ENCODE measurements at places on chromosomes 4 and X.

DNA sequence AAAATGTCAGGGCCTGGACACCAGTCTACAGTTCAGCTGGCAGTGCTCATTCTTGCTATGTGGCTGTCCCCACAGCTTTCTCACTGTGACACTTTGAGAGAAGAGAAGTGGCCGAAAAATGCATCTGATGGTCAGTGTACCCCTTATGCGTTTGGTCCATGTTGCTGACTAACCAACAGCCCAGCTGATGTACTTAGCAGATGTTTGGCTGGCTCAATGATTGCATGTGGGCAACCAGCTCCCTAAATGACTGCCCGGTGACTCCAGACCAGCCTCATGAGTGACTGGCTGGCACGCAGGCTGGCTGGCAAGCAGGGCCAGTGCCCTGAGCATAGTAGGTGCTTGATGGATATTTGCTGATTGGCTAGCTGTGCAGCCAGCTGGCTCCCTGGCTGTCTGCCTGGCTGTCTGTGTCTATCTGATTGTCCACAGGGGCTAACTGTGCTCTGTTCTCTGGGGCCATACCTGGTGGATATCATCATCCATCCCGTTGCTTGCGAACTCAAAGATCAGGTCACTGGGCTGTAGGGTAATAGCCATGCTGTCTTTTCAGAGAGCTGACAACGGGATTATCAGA lies 29.4 kb downstream of the ELF4 start:
- no peak for DNase-seq

DNA sequence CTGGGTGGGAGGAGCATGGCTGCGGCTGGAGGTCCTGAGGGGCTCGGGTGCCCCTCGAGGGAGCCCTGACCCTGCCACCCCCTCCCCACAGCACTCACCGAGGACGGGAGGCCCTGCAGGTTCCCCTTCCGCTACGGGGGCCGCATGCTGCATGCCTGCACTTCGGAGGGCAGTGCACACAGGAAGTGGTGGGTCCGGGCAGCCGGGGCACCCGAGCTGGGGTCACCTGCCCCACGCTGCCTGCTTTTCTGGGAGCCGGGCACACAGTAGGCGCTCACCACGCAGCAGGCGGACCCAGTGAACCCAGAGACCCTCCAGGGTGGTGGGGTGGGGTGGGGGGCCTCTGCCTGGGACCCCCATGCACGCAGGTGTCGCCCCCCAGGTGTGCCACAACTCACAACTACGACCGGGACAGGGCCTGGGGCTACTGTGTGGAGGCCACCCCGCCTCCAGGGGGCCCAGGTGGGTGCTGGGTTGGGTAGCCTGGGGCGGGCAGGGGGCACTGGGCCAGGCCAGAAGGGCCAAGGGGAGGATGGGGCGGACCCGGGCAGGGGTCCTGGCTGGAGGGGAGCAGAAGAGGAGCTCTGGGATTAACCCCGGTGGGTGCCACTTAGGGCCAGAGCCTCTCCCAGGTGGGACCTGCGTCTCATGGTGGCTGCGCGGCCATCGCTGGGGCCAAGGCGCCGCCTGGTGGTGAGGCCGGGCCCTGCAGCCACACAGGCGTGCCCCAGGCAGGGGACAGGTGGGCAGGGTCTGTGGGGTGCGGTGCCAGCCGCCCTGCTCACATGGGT lies 1.4 kb downstream of the HGFAC start:
- no peak for DNase-seq

DNA sequence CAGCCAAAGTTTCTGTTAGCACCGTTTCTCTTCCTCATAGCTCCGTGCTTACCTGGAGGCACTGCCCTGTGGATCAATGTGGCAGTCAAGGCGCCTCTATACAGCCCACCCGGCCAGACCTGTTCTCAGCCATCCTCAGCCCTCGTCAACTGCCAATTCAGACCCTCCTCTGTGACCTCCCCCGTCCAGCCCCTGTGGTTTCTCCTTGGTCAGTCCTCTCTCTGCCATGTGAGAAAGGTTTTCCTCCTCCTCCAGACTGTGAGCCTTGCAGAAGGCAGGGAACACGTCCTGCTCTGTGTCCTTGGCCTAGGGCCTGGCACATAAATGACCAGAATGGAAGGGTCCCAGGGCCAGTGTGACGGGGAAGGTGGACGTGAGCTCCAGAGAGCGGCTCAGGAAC lies 174.6 kb upstream of the PSAPL1 start:
- DNase-seq: no peak

DNA sequence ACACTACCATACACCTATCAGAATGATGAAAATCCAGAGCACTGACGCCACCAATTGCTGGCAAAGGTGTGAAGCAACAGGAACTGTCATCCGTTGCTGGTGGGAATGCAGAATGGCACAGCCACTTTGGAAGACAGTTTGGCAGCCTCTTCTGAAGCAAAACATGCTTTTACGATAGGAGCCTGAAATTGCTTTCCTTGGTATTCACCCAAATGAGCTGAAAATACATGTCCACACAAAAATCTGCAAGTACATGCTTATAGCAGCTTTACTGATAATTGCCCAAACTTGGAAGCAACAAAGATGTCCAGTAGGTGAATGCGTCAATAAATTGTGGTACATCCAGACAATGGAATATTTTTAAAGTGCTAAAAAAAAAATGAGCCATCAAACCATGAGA lies 322.8 kb upstream of the FAT1 start:
- no peak for DNase-seq

DNA sequence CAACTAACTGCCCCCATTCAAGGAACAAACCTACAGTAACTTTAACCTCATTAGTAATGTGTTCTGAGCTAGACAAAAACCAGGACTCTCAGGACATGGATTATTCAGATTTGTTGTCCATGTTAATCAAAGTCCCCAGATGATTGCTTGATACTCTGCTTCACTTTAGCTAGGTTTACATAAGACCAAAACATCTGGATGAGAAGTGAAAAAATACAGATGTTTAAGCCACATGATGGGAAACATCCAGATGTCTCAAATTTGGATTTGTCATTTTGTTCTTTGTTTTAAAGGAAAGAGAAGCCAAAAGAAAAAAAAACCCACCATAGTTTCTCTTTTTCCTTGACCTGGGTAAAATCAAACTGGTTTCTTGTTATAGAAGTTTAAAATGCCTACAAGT lies 48.5 kb upstream of the NRK start:
- DNase-seq: no peak

GRCh38 chr4:112523764-112524505 lies 8.0 kb upstream of the NEUROG2 start:
- DNase-seq: peak; percentile 72

DNA sequence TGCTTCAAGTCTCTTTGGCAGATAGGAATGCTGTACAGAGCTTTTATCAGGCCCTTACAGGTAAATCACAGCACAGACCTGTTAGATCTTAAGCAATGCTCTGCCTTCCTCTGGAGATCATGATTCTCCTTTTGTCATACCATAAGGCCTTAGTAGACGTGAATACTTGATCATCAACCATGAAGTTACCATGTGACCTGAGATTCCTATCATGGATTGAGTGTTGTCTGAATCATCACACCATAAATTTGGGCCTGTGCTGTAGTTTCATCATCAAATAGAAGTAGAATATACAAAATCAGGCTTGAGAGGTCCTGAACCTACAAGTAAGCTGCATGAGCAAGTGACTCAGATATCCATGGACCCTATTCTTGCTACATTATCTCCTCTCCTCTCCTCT lies 466.8 kb upstream of the INTU start:
- no peak for DNase-seq

DNA sequence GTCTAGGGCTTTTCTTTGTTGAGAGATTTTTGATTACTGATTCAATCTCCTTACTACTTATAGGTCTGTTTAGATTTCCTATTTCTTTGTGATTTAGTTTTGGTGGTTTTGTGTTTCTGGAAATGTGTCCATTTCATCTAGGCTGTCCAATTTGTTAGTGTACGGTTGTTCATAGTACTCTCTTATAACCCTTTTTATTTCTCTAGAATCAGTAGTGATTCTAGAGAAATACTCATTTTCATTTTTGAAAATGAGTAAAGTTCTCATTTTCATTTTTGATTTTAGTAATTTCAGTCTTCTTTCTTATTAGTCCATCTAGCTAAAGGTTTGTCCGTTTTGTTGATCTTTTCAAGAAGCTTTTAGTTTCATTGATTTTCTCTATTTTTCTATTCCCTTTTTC lies 7.5 kb downstream of the IL13RA1 start:
- DNase-seq: no peak

GRCh38 chr4:48187813-48188212 lies 53.8 kb upstream of the TXK start:
- no peak for DNase-seq

DNA sequence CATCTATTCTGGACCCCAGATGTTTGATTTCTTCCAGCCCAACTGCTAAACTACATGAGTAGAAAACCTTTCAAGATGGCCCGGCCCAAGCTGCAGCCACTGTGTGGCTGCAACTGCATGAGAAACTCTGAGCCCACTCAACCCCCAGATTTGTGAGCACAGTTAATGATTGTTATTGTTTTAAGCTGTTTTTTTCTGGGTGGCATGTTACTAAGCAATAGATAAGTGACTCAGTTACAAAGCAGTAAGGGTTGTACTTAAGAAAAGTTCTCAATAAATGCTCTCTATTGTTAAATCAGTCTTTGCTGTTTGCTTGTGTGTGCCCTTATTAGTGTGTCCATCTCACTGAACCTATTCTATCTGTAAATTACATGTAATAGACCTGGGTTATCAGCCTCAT lies 51.8 kb downstream of the GC start:
- DNase-seq: no peak

- DNase-seq: no peak
Measured at GRCh38 chr4:40168070-40168469, 28.8 kb upstream of the RHOH start.

DNA sequence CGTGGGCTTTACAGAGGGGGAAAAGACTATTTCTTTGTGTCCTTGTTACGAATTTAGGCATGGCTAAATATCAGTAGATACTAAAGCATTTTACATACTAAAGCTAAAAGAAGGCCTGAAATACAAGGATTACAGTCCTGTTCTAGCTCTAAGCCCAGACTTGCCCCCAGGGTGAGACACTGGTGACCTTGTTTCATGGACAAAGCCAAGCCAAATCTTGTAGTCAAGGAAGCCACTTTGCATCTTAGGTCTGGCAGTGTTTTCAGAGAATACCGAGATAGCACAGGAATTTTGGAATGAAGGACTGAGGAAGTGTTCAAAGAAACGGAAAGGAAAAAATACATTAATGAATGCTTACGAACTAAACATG lies 733 bp upstream of the G3BP2 start:
- no peak for DNase-seq

DNA sequence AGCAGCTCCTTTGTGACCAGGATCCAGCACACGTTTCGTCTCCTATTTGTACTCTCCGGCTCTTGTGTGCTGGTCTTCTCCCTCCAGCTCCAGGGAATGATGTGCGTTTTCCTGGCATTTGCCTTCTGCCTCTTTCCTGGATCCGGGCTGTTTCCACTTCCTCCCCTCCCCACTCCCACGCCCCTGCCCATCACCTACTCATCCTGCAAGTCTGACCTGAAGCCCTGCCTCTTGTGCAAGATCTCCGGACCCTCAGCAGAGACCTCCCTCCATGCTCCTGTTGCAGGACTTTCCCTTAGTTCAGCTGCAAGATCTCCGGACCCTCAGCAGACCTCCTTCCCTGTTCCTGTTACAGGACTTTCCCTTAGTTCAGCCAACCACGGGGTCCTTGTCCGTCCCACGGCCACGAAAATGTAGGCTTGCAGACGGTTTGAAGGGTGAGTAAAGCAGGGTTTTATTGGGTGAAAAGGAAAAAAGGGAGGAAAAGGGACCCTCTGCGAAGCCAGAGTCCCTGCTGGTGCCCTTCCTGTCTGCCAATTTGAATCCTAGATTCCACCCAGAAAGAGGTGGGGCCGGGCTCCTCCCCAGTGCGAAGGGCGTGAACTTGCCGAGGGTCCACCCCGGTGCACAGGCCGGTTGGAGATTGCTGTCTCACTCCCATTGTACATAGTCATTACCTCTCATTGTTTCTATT lies 74.4 kb upstream of the IRF2 start:
- no peak for DNase-seq

- peak; percentile 6 for DNase-seq
Measured at GRCh38 chrX:31508338-31508737, 436.5 kb upstream of the FTHL17 start.

DNA sequence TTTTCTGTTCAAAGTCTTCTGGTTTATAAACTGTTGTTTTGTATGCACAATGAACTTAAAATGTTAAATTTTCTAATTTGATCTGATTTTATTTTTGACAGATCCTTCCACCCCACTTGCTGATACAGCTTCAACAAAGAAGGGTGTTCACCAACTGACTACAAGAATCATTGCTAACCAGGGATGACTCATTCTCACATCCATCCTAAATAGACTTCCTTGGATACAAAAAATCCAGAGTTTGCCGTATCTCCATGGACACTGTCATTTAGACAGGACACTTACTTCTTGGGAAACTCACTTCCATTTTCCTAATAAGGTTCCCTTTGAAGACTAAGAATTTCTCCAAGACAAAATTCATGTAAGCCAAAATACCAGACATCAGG lies 111.6 kb upstream of the NWD2 start:
- DNase-seq: no peak

All from right kidney (tissue), 9 donors.